ENCODE measurements at places on chromosomes 1 and 21.

GRCh38 chr1:65939191-65939590, 146.5 kb downstream of the PDE4B start:
- no peak for DNase-seq

DNA sequence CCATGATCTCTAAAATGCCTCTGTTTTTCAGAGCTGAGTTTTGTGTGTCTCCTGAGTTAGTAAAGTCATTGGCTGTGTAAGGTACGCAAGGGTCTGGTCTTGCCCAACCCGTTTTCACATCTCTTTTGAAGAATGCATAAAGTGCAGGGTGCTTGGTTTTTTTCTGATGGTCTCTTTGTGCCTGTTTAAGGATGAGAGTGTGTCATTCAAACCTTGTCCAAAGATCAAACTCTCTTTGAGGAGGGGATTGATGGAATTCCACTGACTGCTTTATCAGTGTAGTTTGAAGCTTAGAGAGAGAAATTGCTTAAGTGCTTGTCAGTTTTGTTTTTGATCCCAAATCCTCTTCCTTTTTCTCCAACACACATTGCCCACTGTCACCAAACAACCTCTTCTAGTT, 20.0 kb upstream of the C8B start:
- DNase-seq, result no peak

DNA sequence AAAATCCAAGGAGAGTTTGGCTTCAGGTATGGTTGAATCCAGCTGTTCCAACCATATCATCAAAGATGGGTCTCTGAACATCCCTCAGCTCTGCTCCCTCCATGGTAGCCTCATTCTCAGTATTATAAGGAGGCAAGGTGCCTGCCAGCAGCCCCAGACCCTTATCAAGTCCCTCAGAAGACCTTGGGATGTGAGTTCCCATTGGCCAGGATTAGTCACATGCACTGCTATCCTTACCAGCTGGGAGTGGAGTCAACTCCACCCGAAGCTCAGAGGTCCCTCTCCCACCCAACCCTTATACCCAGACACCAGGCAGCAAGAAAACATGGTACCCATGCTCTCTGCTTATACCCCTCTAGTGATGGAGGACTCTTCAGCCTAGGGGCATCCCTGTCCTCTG, 153.7 kb upstream of the ZBTB40 start:
- DNase-seq, result no peak

DNA sequence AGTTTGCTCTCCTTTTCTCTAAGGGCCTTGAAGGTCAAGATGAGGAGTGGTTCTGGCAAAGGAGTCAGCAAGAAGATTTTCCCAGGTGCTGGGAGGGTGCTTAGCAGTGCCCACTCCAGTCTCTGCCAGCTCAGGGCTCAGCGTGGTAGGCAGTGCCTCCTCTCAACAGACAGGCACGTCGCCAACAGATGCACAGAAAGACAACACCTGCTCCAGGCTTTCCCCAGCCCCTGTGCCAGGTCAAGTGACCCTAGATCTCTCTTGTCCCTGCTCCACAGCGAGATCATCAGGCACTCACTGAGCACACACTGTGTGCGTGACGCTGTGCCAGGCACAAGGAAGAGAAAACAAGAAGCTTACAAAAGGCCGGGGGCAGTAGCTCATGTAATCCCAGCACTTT, 86.0 kb downstream of the CASZ1 start:
- DNase-seq, result no peak

GRCh38 chr1:228454238-228454637, 32.9 kb upstream of the RNF187 start:
- no peak for DNase-seq

DNA sequence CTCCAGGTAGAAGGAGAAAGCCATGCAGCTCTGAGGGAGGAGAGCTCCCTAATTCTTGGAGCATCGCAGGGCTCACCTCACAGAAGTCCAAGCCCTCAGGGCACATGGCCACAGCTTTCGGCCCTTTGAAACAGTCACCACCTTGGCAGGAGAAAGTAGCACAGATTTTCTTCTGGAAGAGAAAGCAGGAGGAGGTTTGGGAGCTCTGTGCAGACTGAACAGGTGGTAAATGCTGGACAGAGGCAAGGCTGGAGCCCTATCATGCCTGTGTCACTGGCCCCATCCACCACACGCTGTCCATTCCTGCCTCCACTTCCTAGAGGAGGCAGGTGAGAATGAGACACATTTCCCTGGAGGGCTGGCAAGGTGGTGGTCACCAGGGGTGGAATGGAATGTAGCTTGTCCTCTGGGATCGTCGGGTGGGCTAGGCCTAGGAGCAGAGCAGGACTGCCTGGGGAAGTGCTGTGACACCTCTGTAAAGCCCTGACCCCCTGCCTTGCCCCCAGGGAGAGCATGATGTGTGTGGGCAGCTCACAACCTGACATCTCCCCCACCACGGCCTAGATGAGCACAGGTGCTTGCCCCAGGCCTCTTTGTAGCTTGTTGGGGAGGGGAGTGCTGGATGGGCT, 2.8 kb upstream of the INPP5B start:
- DNase-seq, result no peak

DNA sequence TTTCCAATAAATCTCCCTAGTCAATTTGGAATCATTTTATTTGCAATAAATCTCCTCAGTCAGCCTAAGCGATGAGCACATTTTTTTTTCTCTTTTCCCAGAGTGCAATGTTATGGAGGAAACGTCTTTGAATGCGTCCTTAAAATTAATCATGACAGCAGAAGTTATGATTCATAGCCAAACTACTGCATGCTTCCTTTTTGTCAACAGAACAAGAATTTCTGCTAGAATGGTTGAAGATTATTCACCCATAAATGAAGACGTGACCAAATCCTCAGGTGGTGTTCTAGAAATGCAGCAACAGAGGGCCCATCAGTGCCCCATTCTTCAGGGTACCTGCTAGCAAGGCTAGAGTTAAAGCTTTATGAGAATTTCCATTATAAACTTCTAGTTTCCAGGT, 407.9 kb upstream of the PKN2 start:
- DNase-seq, result no peak

- DNase-seq, result no peak
Measured at GRCh38 chr1:17948594-17948993, 159.0 kb upstream of the IGSF21 start.

- no peak for DNase-seq
Measured at GRCh38 chr21:41112740-41113692, 54.9 kb upstream of the BACE2 start.

GRCh38 chr1:12220890-12221289, 8.9 kb upstream of the VPS13D start:
- DNase-seq, result no peak

Measured in stimulated activated CD8-positive, alpha-beta memory T cell treated with anti-CD3 and anti-CD28 coated beads, Interleukin-7, amount 100 ng/mL, for 48 hours (primary cell).